ENCODE measurements at places on chromosomes 11 and 22.
A peak's percentile ranks its signal among the peaks of the same experiment; 100 is the strongest.

GRCh38 chr22:45162531-45162930 lies 1.2 kb upstream of the NUP50 start:
- DNase-seq, result no peak

DNA sequence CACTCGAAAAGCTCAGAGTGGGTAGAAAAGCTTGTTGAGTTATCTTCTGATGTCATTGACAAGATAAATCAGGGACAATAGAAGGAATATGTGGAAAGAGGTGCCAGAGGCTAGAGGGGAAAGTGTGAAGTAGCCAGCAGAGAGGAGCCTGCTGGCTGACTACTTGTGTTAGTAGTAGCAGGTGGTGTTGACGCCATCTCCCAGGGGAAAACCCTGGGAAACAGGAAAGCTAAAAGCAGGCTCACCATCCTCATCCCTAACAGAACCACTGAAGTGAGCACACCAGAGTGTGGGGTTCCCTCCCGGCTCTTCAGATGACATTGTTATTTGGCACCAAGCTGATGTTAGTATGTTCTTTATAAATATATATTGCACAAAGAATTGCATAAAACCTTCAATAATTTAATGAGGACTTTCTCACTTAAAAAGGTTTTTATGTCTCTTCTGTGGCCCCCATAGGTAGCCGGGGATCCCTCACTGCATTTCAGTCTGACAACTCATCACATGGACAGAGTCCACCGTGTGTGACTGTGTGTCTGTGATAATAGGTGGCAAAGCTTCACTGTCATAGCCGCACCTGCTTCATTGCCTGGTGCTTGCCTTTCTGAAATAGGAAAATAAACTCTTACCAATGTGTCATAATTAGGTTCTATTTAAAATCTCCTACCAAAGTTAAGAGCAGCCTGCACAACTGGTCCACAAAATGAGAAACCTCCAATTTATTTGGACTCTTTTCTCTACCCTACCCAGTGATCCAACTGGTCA lies 63.2 kb upstream of the TOP3B start:
- peak; percentile 58 for DNase-seq

DNA sequence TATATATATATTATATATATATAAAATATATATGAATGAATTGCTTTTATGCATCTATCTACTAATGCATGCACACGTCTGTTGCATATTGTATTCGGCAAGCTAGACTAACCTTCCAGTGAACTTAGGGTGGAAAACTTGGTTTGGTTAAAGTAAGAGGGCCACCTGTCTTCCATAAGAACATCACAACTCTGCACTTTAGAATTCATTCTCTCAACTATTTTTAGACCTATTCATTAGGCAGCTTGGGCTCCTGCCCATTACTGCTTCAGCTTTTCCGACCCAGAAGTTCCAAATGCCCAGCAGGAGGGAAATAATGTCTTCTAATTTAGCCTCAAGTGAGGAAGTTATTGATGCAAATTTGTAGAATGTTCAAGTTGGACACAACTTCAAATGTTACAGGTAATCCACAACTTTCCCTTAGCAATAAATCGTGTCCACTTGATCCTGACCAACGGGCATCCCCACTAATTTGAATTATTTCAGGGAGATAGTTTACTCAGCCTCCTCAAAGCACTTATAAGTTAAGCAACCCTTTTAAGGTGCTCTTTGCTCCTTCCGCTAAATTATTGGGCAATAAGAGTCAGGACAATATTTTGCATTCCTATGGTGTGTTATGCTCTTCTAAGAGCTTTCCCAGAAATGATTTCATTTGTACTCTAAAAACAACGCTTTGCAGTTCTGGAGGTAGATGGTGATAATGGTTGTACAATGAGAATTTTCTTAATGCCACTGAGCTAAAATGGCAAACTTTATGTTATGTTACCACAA lies 132.3 kb downstream of the OPCML start:
- DNase-seq, result no peak

DNA sequence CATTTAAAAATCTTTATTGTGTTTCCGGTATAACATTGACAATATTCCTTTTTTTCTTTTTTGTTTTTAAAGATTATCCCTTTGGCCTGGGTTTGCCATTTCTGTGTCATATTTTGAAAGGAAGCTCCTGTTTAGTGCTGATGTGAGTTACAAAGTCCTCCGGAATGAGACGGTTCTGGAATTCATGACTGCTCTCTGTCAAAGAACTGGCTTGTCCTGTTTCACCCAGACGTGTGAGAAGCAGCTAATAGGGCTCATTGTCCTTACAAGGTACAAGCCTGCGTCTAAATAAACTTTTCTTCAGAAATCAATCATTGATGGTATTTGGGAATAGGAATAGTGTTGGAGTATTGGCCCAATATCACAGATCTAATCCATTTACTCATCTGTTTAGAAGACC lies 19.8 kb downstream of the PIWIL4 start:
- no peak for DNase-seq

DNA sequence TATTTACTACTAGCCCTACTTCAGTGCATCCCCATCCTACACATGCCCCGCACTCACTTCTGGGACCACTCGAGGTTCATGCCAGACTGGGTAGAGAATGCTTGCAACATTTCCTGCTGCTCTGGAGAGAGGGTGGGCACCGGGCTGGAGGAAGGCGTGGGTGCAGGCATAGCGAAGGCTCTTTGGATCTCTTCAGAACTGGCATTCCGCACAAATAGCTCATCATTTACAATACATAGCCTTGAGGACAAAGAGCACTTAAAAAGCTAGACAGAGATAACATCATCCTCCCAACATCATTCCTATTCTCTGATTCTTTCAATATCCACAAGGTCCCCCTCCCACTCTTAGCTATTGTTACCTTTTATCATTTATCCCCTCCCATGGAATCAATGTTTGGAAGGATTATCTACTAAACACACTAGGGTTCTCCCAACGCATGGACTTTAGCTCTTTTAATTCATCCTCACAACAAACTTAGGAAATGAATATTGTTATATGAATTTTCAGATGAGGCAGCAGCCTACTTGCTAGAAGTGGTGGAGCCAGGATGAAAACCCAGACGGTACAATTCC lies 2.5 kb upstream of the TMEM223 start:
- DNase-seq, result no peak

GRCh38 chr11:12007230-12007593 lies 1.2 kb downstream of the DKK3 start:
- DNase-seq, result no peak

- DNase-seq, result no peak
These were observed 3.4 kb upstream of the MRPL16 start for GRCh38 chr11:59814021-59814420.

- DNase-seq, result no peak
These were observed 13.9 kb downstream of the APOL2 start for GRCh38 chr22:36225333-36225922.

- no peak for DNase-seq
These were observed 59.7 kb upstream of the BARX2 start for GRCh38 chr11:129315781-129316579.

GRCh38 chr11:123751781-123752180 lies 2.5 kb downstream of the OR6X1 start:
- no peak for DNase-seq

DNA sequence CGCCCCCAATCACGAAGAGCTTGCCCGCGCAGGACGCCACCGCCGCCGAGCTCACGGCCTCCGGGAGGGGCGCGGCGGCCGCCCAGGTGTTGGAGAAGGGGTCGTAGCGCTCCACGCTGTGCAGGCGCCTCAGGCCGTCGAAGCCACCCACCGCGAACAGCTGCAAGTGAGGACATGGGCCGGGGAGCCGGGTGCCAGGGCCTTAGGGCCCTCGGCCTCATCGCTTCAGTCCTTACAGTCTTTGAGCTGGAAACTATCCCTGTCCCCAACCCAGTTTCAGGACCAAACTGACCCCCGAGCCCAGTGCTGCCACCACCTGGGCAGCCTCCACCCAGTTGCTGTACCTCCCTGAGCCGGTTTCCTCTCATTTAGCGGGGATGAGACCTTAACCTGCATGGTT lies 7.6 kb downstream of the KLHL35 start:
- DNase-seq, result no peak

DNA sequence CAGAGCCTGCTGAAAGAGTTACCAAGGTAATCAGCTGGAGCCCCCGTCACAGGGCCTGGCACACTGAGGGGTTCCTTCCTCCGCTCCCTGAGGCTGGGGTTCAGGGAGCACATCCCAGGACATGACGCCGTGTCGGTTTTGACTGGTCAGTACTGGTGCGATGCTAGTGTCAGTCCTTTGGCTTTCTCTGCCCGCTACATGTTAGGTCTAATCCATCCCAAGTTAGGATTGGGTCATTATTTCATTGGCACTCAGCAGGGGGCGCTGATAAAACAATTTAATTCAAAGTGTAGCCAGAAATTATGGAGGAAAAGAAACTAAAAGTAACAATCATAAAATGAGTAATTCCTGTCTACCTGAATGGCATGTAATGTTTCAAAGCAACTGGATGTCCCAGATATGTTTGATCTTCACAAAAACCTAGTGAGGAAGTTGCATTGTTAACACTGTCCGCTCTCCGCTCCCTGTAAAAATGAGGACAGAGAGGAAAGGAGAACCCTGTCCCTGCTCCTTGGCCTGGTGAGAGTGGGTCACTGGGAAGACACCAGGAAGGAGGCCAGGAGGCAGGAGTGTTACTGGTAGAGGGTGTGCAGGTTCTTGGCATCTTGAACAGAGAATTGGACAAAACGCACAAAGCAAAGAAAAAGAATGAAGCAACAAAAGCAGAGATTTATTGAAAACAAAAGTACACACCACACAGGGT lies 27.1 kb downstream of the TSKU start:
- no peak for DNase-seq

GRCh38 chr11:81989093-81989492 lies 744.6 kb downstream of the FAM181B start:
- DNase-seq, result no peak

GRCh38 chr11:12052676-12053605 lies 44.5 kb upstream of the DKK3 start:
- DNase-seq, result no peak

- DNase-seq, result no peak
These were observed 31.5 kb upstream of the CYB5R3 start for GRCh38 chr22:42680648-42681047.

- DNase-seq, result no peak
These were observed 38.3 kb downstream of the WT1 start for GRCh38 chr11:32396991-32397390.

- no peak for DNase-seq
These were observed 15.0 kb downstream of the TUB start for GRCh38 chr11:8095806-8096522.

DNA sequence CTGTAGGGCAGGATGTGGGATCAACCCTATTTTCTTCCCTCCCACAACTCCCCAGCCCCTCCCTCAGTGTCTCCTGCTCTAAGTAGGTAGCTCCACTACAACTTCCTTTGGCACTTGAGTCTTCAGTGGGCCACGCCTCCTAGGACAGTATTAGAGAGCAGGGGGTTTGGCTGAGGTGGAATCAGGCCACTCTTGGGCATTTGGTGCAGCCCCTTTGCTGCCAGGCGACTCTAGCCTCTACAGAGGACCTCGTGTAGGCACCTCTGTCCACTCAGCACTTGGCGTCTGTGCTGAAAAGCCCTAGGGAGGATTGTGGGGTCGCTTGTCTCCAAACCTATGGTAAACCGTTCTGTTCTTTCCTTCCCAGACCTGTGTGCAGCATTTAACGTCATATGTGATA lies 2.7 kb downstream of the FADD start:
- no peak for DNase-seq

DNA sequence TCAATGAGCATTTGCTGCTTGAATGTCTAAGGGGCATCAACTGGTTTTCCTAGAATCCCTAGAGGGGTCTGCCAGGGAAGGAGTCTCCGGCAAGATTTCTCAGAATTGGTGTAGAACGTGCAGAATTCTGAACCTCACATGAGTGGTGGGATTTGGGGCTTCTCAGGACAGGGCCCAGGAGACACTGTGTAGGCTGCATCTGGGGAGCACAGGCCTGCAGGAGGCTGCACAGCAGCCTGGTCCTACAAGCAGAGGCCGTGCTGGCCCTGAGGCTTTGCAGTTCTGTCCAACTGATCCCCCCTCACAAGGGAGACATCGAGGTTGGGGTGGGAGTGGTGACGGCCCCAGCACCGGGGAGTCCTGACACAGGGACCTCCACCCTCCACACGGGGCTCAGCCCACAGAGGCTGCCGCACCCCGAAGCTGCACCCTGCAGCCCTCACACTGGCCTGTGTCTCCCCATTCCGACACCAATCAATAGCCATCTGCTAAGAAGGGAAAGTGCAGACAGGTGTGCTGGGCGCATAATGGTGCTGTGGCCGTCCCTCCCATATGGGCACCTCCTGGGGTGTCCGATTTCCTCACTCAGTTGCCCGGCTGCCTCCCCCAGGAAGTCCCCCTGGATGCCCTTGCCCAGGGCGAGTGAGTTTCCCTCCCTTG lies 688.1 kb downstream of the BRD1 start:
- no peak for DNase-seq

GRCh38 chr22:36937319-36938027 lies 24.0 kb downstream of the CSF2RB start:
- DNase-seq, result no peak

GRCh38 chr11:121670805-121671282 lies 218.1 kb upstream of the SORL1-AS1 start:
- DNase-seq, result no peak

DNA sequence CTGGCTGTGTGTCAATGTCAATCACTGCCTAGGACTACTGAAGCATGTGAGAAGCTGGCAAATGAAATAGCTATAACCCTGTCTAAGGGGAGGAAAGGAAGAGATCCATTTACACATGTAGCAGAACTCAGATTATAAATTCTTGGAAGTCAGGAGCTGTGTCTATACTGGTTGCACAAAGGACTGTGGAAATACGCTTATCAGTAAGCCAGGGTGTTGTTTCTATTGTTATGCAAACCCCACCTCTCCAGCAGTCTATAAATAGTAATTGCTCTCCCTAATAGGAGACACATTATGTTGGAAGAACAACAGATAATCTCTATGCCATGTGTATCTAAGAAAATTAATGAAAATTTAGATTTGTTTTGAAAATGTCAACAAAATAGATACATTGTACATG lies 693.4 kb upstream of the CCDC90B start:
- DNase-seq, result no peak

- DNase-seq, result peak; percentile 36
These were observed 79.0 kb downstream of the TTC28 start for GRCh38 chr22:28600546-28601143.

- DNase-seq, result no peak
These were observed 529.6 kb downstream of the BRD1 start for GRCh38 chr22:49297871-49298721.

DNA sequence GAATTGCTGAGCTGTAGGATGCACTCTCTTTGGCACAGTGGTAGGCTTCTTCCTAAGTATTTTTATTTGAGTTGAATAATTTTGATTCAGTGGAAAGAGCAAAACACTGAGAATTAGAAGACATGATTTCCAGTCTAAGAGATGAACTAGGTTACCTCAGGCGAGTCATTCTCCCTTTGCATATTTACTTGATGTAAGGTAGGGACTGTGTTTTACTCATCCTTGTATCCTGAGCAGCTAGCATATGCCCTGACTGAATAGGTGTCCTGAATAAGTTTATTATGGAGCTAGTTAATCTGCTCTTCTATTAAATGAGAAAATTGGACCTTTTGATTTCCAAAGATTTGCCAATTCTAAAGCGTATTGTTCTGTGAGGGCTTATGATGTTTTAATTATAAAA lies 50.7 kb downstream of the STIM1 start:
- no peak for DNase-seq

- no peak for DNase-seq
These were observed 251.8 kb upstream of the BLID start for GRCh38 chr11:122367809-122368231.
